ENCODE measurements at places on chromosomes 6 and 20.

DNA sequence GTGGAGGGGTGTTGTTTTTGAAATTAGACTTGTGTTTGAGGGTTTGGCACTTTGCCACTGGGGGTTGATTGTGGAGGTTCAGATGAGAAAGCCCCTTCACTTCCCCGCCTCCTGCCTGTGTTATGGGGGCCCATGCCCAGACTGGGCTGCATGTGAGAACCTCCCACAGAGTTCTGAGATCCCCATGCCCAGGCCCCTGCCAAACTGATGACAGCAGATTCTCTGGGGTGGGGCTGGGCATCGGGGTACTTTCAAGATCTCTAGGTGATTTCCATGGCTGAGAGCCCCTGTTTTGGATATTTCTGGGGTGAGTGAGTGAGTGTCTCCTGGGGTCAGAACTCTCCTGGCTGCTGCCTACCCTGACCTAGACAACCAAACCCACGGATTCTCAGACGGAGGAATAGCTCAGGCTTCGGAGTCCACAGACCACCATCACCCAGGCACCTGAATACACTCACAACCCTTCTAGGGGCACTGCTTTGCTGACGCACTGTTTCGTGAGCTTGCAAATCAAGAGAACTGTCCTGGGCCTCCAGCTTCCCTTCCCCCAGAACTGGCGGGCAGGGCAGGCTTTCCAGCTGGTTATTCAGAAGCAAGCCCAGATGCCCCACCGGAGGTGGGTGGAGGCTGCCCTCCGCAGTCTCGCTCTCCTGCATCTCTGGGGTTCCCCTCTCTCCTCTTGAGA, 6.3 kb downstream of the BCAS1 start:
- DNase-seq: no peak

- DNase-seq: no peak
Measured at GRCh38 chr6:40390144-40390800, 196.9 kb downstream of the LRFN2 start.

DNA sequence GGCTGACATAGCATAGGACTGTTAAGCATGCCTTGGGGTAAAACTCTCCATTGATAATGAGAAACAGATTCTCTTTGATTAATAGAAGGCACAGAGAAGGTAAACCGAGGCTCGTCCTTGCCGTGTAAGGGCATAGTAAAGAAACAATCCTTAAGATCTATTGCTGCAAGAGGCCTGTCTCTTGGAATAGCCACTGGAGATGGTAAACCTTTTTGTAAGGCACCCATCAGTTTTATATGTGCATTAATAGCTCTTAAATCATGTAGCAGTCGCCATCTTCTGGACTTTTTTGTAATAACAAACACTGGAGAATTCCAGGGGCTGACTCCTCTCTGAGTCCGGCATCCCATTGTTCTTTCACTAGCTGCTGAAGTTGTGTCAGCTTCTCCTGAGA, 8.4 kb upstream of the ABHD12 start:
- peak; percentile 77 for DNase-seq

DNA sequence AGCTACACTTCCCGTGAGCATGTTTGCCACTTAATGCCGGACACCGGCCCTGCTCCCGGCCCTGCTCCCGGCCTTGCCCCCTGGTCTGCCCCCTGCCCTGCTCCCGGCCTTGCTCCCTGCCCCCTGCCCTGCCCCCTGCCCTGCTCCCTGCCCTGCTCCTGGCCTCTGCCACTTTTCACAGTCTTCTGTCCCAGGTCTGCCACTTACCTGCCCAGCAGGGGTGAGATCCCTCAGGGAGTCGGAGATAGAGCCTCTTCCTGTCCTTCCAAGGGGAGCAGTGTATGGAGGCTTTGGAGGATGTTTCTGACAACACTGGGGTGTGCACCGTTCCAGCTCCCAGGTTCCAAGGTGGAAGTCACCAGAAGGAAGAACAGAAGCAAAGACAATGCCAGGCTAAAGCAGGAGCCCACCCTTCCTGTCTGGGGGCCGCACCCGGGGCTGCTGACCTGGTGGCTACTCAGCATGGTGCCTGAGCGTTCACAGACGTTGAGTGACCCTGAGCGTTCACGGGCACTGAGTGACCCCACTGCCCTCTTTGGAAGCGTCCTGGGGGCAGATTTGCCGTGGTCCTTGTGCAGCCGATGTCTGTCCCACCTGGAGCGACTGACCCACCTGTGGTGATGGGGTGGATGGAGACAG, 199.8 kb downstream of the DLL1 start:
- DNase-seq: no peak

DNA sequence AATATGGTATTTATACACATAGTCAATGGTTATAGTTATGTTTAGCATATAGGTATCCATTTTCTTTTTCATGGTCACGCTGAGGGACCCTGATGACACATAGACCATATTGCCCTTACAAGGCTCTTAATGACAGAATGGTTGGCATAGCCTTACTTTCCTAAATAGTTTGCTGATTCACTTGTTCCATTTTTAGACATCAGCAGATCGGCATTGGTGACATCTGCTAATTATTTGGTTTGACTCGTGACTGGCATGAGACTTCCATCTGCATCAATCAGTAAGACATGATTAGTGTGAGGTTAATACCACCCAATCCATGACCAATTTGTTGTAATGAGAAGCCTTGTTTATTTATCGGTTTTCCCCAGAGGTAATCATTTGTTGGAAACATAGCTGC, 309.7 kb downstream of the ALDH8A1 start:
- DNase-seq: no peak

GRCh38 chr6:90895299-90896074, 308.6 kb upstream of the MAP3K7 start:
- peak; percentile 12 for DNase-seq

DNA sequence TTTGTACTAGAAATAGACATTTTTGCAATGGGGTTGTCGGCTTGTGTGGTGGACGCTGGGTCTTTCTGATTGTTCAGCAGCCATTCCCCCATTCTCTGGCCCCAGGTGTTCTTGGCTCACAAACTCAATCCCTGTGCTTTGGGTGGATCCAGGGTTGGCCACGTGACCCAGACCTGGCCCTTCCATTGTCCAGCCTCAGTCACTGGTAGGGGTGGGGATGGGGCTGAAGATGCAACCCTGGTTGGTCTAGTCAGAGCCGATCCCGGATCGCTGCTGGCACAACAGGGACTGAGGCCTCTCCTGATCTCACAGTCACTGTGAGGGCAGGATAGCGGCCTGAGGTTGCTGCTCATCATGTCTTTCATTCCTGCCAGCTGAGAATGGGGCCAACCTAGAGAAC, 365.3 kb upstream of the SULF2 start:
- DNase-seq: no peak

- DNase-seq: peak; percentile 71
Measured at GRCh38 chr6:41027799-41028560, 11.0 kb downstream of the UNC5CL start.

- no peak for DNase-seq
Measured at GRCh38 chr20:54195483-54196472, 12.1 kb upstream of the PFDN4 start.

- no peak for DNase-seq
Measured at GRCh38 chr20:38198238-38198861, 33.3 kb upstream of the TGM2 start.

GRCh38 chr20:49186535-49187329, 1.4 kb downstream of the STAU1 start:
- peak; percentile 25 for DNase-seq

GRCh38 chr20:33518071-33518470, 28.2 kb downstream of the CBFA2T2 start:
- DNase-seq: peak; percentile 85

- no peak for DNase-seq
Measured at GRCh38 chr6:75199889-75200288, 6.0 kb downstream of the COL12A1 start.

- no peak for DNase-seq
Measured at GRCh38 chr6:116483616-116484015, 22.4 kb downstream of the CALHM6 start.

DNA sequence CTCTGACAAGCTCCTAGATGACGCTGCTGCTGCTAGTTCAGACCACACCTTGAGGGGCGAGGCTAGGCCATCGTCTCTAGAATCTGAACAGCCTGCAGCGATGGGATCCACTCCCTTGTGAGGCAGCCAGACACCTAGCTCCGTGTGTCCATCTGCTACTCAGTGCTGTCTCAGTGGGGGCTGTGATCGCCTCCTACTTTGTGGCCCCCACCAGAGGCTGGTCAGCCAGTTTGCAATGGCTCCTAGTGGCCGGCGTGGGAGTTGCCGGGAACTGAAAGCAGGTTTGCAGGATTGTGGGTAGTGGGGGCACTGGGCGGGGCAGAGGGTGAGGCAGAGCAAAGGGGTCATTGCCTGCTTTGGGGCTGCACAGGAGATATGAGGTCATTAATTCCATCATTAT, 2.8 kb downstream of the CCN5 start:
- DNase-seq: no peak

DNA sequence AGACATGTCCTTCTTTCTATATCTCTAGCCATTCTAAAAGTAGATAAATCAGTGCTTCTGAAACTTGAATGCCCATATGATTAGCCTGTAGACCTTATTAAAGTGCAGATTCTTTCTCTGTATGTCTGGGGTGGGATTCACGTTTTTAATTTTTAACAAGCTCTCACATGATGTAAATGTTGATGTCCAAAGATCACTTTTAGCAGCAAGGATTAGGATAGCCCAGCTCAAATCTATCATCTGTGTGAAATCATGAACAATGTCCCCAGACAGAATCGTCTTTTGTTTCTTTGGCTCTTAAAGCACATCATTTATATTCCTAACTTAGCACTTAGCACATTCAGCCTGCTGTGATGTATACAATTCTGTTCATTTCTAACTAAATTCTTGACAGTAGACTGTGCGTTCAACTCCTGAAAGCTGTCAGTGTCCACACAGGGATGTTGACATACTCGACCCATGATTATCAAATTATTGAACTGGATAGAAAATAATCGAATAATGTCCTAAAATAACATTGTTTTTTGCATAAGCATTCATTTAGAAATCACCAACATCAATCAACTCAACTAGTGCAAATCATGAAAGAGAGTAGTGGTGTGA, 102.1 kb upstream of the MLIP start:
- DNase-seq: no peak

- peak; percentile 80 for DNase-seq
Measured at GRCh38 chr20:13212750-13213149, 8.3 kb upstream of the ISM1 start.

DNA sequence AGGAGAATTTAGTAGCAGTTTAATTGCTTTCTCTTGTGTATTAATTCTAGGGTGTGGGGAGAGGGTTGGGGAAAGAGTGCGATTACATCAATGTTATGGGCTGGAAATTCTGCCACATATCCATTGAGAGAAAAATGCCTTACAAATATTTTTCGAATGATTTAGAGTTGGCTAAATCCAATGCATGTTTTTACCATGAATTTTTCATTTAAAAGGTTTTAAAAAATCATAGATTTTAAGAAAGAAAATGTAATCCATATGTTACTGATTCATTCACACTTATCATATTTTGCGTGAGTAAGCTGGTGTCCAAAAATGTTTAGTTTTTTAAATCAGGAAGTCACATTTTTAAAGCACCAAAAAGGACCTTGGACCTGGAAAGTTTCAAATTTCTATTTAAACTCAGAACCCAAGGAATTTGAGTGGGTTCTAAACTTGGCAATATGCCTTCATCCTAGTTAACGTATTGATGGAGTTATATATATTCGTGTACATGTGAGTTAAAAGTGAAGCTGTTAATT, 627.4 kb upstream of the CITED2 start:
- DNase-seq: peak; percentile 95

GRCh38 chr20:8344106-8344505, 212.0 kb downstream of the PLCB1 start:
- no peak for DNase-seq

DNA sequence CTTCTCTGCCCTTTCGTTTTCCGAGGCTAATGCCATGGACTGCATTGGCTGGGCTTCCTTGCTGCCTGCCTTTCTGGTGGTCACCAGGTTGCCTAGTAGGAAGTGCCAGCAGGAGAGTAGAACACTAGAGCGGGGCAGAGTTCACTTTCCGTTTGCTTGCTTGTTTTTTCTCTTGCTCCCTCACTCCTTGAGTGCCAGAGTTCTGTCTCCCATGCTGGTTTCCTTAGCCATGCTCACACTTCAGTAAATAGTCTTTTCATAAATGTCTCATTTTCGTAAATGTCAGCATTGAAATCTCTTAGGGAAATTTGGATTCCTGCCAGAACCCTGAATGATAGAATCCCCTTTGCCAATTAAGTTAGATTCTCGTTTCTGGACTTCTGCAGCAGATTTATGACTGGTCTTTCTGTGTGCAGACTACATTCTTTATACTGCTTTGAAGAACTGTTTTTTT, 63.9 kb downstream of the FAM83B start:
- DNase-seq: peak; percentile 38

DNA sequence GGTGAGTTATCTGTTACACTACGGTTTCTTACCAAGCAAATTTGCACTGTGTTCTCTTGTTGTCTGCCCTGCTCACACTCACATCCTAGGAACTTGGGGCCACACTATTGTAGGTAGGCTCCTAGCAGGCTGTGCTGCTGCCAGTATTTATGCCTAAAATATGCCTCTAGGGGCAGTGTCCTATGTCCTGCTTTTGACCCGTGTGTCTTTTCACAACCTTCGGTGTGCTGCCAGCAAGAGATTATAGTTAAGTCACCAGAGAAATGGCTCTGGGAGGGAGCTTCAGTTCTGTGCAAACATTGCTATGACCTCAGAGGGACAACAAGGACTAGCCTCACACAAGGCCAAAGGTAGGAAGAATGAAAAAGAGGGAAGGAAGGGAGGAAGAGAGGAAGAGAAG, 8.9 kb upstream of the TAAR5 start:
- no peak for DNase-seq

GRCh38 chr20:55054453-55054852, 579.1 kb downstream of the DOK5 start:
- DNase-seq: no peak

- DNase-seq: no peak
Measured at GRCh38 chr20:34012735-34013134, 19.0 kb downstream of the RALY start.

- no peak for DNase-seq
Measured at GRCh38 chr6:68911334-68911733, 276.3 kb downstream of the ADGRB3 start.

GRCh38 chr20:53597521-53598120, 4.0 kb upstream of the ZNF217 start:
- no peak for DNase-seq

DNA sequence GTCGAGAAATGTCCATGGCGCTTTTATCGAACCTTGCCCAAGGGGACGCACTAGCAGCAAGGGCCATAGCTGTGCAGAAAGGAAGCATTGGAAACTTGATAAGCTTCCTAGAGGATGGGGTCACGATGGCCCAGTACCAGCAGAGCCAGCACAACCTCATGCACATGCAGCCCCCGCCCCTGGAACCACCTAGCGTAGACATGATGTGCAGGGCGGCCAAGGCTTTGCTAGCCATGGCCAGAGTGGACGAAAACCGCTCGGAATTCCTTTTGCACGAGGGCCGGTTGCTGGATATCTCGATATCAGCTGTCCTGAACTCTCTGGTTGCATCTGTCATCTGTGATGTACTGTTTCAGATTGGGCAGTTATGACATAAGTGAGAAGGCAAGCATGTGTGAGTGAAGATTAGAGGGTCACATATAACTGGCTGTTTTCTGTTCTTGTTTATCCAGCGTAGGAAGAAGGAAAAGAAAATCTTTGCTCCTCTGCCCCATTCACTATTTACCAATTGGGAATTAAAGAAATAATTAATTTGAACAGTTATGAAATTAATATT, 115.7 kb downstream of the TMEM242 start:
- DNase-seq: no peak

- no peak for DNase-seq
Measured at GRCh38 chr6:22027040-22027725, 269.7 kb downstream of the PRL start.
